ENCODE measurements at places on chromosomes 7 and 10. TPM values are rescaled to one million over a fixed set of nuclear protein-coding genes. Genes with fewer than 3 reads are reported as not detected.

GRCh38 chr7:18109762-18110161 lies 82.1 kb upstream of the PRPS1L1 start:
- no peak for DNase-seq

- no peak for DNase-seq
Measured at GRCh38 chr7:15929411-15929810, 242.9 kb upstream of the MEOX2 start.

Gene HABP2
- 0.66 TPM for total RNA-seq

Gene LFNG
- 16.4 TPM for total RNA-seq

Gene FIS1
- total RNA-seq = 278 TPM

Gene TUBB8
- 0.59 TPM for total RNA-seq

DNA sequence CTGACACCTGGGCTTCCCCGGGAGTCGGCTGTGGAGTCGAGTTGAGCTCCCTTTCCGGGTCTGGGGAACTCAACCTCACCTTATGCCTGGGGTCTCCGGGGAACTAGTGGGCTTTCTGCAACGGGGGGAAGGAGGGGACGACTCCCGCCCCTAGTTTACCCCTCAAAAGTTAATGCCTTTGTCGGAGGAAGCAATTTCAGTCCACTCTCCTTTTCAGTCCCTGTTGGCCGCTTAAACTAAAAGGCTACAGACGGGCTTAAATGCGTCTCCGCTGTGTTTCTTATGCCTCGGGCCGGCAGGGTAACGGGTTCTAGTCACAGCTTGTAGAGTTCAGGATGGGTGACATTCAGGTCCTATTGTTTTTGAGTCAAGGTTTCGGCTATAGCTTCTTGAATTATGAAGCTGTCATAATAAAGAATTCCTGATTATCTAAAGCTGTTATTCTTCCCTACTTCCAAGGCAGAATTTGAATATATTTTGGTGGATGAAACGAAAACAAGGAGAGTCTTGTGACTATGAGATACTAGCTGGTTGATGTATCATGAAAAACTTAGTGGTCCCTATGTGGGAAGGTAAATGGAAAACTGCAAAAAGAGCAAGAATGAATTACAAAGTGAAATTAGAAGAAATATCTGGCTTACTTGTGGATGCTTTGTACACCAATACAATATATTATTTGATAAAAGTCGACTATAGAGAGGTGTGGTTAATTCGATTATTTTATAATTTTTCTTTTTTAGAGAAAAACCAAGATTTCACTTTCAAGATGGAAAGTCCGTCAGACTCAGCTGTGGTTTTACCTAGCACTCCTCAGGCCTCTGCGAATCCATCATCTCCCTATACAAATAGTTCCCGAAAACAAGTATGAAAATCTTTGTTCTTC lies 495 bp downstream of the SFR1 start:
- DNase-seq = no peak

Gene STK31
- total RNA-seq = 1.3 TPM

- no peak for DNase-seq
Measured at GRCh38 chr7:14000247-14000646, 10.8 kb upstream of the ETV1 start.

Gene EFCAB10
- total RNA-seq = not detected

DNA sequence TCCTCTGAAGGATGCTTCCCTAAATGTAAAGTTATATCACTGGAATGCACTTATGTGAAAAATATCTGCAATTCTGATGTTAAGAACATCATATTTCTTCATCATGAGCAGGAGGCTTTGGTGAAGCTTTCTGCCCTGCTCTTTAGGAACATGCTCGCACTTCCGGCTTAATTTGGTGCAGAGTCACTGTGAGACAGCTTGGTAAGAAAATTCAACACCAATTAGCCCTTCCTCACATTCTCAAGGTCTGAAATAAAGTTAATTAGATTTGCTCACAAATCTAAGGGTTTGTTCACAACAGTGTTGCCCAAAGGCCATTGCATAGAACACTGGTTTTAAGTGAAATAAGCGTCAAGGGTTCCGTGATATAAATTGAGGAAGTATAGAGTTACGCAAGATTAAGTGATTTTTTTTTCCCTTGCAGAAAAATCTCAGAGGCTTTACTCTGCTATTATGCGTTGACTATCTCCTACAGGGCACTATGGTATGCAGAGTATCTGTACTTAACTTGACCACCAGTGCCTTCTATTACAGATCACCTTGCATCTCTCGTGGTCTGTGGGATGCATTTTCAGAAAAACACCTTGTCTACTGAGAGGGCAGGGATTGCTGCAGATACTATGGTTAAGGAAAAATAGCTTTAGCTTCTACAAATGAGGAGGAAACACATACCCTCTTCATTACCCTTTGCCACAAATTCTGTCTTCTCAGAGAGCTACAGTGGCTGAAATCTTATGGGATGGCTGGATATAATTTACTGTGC lies 953.9 kb downstream of the TYW1 start:
- DNase-seq = no peak

- DNase-seq = peak; percentile 33
Measured at GRCh38 chr7:70598976-70599375, 533.0 kb upstream of the GALNT17 start.

DNA sequence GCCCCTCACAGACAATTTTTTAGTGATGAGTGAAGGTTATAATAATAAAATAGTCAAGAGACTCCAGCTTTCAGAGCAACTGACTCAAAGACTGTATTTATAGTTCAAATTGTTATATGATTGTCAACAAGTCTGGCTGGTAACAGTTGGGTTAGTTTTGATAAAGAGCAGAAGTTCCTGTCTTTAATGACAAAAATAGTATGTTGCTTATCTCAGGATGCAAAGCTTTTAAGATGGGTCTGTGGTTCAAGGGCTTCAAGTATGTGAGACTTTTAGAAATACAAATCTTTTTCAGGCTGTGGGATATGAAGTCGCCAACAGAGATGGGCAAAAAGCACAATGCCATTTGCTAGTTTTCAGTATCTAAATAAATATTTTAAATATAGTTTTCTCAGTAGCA lies 118.4 kb downstream of the ABCA13 start:
- DNase-seq = no peak

GRCh38 chr7:55207436-55208125 lies 157.6 kb upstream of the LANCL2 start:
- no peak for DNase-seq

Gene MUC12
- total RNA-seq = 5.2 TPM

GRCh38 chr7:6252748-6253147 lies 19.7 kb downstream of the CYTH3 start:
- no peak for DNase-seq

GRCh38 chr10:72831696-72832409 lies 61.7 kb upstream of the OIT3 start:
- no peak for DNase-seq

- no peak for DNase-seq
Measured at GRCh38 chr10:93566435-93567276, at the start of gene FFAR4. TSS of gene FFAR4 (plus strand) at chr10:93566665. CDS start at chr10:93566721, 56 bp downstream.

Gene PRF1
- 4.3 TPM for total RNA-seq

GRCh38 chr7:158950914-158951635 lies 94.7 kb downstream of the DYNC2I1 start:
- no peak for DNase-seq

GRCh38 chr10:86862373-86862772 lies 95.0 kb downstream of the MMRN2 start:
- no peak for DNase-seq

DNA sequence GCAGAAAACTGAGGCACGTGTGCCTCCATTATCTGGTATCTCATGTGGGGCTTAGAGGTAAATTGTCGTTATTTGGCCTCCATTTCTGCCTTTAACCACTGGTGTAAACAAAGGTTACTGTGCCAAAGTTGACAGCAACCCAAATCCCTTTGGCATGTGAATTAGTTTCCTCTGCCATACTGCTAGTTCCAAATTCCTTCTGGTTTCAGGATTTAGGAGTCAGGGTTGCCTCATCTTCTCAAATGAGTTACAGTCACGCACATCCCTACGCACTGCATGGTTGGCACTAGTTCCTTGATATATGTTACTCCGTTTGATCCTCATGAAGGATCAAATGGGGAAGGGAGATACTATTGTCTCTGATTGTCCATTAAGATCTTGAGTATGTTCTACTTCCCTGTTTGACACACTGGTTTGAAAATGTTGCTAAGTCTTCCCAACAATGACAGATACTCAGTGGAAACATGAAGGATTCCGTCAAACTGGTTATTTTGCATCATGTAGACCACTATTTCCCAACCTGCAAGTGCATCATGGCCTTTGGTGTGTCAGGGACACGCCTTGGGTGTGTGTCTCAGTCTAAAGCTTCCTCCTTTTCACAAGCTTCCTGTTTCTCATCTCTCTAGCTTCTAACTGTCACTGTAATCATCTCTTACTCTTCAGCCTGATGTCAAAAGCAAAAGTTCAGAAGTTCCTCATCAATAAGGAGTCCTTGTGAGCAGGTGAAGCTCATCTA lies at the start of gene LIPN:
TSS of gene LIPN (plus strand) at position 655 of the 736 bp plus-strand sequence. CDS start 1,386 bp downstream, outside the sequence.
- no peak for DNase-seq

DNA sequence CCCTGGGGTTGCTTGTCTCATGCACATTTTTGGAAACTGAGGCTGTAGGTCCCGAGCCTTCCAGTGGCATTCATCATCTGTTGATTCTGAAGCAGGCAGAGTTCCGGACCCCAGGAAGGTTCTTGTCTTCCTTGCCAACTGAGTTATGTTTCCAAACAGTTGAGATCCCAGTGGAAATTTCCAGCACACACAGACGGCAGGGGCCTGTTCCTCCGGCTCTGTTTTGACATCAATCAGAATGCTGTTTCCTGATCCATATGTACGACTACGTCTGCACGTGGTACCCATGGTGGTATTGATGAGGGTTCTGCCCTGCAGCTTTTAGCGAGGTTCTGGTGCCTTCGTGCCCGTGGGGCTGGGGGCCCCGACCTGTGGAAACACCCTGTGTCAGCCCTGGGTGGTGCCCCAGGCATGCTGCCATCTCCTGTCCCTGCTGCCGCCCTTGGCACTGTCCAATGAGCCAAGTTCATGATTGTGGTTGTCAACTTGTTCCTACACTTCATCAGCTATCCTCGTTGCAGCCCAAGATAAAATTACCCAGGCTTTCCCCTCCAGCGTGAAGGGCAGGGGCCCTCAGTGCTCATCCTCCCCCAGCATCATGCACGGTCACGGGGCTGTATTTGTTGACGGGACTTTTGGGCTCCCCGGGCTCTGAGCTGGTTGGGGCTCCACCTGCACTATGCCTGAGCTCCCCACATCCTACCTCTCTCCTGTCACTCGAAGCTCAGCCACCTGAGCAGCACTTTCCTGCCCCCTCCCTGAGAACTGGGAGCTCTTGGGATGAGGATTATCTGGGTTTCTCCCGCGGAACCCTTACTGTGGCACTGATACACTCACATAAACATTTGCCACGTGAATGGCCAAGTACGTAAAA lies 7.8 kb upstream of the DPYSL4 start:
- DNase-seq = no peak

Gene ZNF365
- total RNA-seq = 0.16 TPM

DNA sequence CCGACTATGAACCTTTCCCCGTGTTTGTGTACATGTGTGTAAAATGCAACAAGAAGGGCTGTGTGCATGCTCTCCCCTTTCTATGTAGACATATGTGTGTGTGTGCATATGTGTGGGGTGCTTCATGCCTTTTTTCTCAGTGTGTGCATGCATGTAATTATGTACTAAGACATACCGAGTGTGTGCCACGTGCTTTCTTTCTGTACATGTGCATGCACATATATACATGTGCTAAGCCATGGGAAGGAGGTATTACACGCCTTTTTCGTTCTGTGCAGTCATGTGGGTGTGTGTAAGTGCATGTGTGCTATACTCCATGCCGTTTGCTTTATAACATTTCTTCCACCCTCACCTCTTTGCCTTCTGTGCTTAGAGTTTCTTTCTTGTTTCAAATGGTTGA lies 544.3 kb downstream of the TNS3 start:
- no peak for DNase-seq

DNA sequence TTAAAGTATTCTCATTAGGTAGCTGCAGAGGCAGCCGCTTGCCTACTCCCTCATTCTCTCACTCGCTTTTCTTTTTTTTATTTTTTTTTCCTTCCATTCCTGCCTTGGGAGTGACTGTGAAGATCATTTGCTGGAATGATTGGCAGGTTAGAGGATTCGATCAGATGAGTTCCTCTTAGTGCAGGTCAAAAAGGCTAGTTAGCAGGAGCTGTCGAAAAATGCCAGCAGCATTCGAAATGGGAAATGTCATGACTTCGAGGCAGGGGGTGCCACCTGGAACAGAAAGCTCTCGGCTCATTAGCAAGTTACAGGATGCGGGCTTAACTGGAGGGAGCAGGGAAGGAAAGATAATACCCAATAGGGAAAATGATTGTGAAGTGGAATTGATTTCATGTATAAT lies 137.5 kb upstream of the FZD1 start:
- DNase-seq = no peak

- DNase-seq = no peak
Measured at GRCh38 chr7:5679813-5680473, 101.5 kb downstream of the RNF216 start.

Gene POLR2J2
- total RNA-seq = 0.88 TPM

DNA sequence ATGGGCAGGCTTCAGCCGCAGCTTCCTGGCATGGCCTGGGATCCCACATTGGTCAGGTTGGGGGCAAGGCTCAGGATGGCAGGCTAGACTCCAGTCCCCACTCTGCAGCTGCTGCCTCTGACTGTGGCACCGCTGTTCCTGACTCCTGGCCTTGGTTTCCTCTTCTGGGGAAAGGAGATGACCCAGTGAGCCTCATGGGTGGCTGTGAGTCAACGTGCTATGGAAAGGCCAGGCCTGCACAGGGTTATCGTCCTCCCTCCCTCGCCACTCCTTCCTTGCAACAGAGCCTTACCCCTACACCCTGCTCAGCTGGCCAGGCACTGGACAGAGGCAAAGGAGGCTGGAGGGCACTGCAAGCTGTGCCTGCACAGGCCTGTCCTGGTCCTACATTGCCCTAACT lies 36.1 kb upstream of the CHST15 start:
- DNase-seq = no peak

DNA sequence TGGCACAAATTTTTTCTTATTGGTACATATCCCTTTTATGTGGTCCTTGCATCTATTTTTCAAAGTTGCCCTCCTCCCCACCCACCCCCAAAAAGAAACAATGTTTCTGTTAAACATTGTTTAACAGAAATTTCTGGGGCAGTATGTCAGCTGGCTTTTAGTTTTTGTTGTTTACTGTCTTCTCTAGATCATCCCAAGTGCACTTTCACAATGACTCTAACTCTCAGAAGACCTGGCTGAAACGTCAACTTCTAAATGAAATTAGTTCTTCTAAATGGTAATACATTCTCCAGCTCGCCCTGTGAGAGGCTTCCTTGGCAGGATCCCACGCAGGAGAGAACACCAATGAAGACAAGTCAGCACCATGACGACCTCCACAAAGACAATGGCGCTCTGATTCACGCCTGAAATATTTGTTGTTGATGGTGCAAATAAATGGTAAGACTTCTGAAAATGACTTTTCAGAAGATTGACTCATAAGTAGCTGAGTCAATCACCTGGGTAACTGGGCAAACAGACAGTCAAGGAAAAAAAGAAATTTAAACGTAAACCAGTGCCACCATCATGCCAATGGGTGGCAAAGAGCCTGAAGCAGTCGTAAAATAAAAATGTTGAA lies 293.7 kb downstream of the FZD1 start:
- DNase-seq = no peak

GRCh38 chr7:159311172-159311494 lies 166.5 kb upstream of the VIPR2 start:
- no peak for DNase-seq

Measured in breast epithelium (tissue), 4 donors.